ENCODE measurements at places on chromosomes 2 and 18.

DNA sequence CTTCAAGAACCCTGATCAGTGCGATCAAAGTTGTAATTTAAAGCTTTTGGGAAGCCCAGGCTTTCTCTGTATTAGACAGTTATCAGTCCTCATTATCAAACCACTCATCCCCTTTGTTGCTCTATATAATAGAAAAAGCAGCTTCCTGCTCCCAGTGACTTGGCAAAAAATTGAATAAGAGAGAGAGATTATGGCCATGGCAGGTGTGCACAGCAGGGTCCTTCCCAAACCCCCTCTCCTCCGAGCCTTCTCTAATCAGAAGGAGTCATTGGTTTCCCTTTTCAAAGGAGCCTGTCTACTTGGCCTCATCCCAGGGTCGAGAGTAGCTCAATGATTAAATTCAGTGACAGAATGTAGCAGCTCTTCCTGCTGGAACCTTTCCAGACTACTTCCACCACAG is 81.5 kb downstream of the SEMA4F start:
- DNase-seq = no peak

DNA sequence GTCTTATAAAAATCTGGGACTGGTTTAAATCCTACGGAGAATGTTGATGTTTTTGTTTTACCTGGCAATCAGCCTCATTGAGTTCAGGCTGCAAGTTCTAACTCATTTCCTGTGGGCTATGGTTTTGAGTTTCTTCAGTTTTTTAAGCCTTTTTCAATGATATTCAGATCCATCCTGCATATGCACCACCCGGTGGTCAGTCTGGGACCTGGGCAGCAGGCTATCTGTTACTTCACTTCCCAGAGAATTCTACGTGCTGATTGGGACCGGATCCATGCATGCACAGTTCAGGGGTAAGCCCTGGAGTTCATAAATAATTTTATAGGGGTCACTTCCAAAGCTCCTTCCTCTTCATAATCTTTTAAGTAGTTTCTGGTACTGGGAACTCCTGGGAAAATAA is 339.2 kb upstream of the HNRNPA3 start:
- DNase-seq = no peak

DNA sequence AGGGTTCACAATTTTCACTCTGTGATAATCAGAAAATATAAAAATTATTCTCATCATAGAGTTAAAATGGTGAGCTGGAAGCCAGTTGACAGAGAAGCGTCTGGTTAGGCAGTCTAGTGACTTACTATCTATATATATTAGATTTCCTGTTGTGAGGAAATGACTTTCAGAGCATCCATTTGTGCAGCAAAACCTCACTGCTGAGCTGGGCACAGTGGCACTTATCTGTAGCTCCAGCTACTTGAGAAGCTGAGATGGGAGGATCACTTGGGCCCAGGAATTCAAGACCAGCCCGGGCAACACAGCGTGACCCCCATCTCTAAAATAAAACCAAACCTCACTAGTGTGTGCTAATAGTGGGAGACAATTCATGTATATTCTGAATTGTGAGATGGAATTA is 7.2 kb upstream of the KIAA2012 start:
- DNase-seq = no peak

DNA sequence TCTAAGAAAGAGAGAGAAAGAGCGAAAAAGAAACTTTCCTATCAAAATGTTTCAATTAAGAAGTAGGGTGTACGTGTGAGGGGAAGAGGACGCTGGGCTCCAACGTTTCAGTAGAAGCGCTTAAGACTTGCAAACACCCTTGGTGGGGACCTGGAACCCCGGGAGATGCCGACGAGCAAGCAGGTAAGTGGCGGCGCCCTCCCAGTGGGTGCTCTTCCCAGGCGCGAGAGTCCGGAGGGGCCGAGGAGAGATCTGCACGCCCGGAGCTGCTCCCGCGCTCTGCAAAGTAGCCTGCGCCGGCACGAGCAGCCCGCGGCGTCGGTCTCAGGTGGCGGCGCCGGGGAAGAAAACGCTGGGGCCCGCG is 678 bp upstream of the OTX1 start:
- no peak for DNase-seq

DNA sequence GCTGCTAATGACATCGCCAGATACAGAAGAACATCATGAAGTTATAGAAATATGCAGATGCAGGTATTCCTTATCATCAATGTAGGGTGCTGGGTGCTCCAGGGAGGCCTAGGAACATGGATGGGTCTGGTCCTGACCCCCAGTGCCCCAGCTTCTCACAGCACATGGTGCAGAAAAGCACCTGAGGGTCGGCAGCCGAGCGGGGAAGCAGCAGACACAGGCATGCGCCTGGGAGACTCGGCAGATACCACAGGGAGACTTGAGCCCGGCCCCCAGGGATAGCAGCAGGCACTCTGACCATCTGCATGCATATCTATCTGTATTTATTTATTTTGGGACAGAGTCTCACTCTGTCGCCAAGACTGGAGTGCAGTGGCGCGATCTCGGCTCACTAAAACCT is 43.2 kb downstream of the TMEM18 start:
- no peak for DNase-seq

Measured in RCC 7860 (cell line).